Stimulated activated CD4-positive, alpha-beta T cell treated with anti-CD3 and anti-CD28 coated beads, Interleukin-1b, Interleukin-23, amount 100 ng/mL, for 1 hour (primary cell): ENCODE measurements at places on chromosomes 6 and 20.

DNA sequence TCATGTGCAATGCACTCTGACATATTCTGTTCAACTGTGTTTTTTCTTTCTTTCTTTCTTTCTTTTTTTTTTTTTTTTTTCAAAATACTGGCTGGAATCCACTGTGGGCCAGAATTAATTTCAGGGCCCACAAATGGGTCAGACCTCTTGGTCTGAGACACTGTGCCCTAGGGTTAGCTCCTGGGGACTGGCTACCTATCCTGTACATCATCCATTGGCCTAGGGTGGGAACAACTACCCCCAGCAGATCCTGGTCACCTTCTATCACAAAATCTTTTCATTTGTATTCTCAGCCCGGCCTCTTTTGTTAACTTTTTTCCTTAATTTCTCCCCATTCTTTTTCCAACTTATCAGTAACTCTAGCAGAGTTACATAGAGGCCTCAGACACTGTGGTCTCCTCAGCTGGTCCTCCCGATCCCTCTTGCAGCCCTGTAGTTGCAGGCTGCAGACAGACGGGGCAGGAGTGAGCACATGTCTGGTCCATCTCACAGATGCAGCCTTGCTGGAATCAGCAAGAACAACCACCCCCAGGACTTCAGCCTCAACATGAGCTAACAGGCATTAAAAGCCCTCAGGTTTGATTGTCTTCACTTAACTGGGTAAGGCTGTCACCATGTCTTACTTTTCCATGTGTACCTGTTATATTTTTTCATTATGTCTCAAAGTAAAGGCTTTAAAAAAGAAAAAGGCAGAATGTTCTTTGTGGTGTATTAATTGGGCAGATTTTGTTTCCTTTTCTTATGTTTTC, 41.3 kb downstream of the TXLNB start:
- DNase-seq = no peak

- no peak for DNase-seq
These were observed 160.8 kb downstream of the PDE7B start for GRCh38 chr6:136012198-136012887.

DNA sequence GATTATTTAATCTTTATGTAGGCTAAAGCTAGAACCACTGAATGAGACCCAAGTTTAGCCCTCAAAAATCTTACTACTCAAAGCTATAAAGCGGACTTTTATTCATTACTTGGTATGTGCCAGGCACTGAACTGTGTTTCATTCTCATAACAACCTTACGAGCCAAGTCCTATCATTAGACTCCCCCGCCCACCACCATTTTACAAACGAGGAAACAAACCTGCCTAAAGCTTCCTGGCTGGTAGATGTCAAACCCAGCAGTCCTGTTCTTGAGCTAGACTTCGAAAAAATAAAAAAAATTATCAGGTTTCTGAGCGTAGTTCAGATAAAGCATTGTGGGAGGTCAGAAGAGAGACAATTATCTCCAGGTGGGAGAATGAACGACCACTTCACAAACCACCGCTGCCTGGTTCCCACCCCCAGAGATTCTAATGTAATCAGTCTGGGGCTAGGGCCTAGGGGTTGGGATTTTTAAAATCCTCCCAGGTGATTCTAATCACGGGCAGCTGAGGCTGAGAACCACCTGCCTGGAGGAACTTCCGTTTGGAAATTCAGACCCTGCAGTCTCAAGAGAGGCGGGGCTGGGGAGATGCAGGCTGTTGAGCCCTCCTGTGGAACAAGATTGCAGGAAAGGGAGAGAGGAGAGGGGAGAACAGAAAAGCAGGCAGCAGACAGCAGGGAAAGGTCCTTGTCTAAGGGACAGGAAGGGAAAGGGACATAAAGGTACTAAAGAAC, 8.6 kb downstream of the ADTRP start:
- DNase-seq = no peak

DNA sequence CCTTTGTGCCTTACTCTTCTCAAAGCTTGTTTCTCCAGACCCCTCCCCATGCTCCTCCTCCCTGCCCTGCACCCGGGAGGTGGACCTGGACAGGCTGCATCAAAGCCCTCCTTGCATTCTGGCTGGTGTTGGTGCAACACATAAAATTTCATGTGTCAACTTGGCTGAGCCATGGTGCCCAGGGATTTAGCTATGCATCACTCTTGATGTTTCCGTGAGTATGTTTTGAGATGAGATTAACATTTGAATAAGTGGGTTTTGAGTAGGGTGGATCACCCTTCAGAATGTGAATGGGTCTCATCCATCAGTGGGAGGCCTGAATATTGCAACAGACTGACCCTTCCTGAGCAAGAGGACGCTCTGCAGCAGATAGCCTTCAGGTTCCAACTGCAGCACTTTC, 4.4 kb upstream of the OCSTAMP start:
- DNase-seq = no peak

DNA sequence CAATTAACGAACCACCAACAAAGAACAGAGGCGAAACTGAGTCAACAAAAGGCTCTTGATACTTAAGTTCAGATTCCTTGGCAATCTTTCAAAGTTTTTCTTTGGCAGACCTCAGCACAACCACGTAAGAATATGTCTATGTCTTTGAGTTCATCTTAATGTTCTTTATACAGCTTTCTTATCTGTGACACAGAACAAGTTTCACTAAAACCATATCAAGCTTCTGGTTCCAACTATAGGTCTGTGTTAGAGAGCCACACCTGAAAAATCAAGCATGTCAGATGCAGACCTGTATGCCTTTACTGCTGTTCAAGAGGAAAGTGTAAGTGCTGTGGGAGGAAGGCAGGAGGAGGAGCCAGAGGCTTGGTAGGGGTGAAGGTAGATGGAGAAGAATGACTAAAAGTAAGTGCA, 271.3 kb downstream of the KHDC1L start:
- no peak for DNase-seq

DNA sequence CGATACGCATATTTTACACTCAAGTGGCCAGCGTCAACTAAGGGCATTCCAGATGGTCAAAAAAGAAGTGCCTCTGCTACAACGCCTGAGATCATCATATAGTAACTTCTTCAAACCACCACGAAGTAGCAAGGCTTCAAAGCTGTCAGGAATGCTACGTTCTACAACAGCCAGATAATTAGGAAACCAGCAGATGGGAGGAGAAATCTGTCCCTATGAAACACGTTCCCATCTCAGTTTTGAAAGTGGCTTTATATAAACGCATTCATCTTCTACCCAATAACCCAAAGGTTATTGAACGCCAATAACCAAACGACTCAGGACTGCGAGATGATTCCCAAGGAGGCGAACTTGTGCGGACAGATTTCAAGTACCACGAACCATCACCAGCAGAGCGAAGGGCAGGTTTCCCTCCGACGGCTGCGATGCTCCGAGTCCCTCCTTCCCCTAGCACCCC, 1.2 kb downstream of the ABHD12 start:
- DNase-seq = no peak

GRCh38 chr20:36802326-36803222, 29.0 kb upstream of the DSN1 start:
- no peak for DNase-seq

DNA sequence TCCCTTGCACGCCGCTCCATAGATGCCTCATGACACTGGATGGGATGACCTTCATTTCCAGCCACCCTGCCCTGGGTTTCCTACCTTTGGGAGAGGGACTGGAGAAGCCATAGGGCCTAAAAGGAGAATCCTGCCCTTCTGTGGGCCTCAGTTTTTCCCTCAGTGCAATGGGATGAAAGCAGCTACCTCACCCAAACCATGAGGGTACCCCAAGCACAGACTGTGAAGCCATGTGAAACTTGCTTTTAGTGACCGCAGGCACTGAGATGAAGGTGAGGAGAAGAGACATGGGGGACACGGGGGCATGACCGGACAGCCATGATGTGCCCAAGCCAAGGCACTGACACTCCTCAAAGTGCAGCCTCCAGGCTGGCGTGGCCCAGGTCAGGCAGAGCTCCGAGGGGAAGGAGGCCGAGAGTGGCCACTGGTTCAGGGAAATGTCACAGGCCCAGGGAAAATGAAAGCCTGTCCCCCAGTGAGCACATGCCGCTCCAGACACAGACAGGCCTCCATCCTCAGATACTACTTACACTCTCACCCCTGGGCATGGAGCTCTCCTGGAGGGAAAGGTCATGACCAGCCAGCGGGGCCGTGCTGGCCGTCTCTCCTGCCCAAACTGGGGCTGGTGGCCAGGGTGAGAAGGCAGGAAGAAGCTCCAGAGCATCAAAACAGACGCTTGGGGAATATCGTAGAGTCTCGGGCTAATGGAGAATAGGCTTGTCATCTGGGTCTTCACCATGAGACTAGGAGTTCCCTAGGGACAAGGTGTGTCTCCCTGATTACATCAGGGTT, 116.2 kb downstream of the GRM4 start:
- no peak for DNase-seq

- DNase-seq = no peak
These were observed 127.1 kb downstream of the MYO6 start for GRCh38 chr6:75876152-75876551.

DNA sequence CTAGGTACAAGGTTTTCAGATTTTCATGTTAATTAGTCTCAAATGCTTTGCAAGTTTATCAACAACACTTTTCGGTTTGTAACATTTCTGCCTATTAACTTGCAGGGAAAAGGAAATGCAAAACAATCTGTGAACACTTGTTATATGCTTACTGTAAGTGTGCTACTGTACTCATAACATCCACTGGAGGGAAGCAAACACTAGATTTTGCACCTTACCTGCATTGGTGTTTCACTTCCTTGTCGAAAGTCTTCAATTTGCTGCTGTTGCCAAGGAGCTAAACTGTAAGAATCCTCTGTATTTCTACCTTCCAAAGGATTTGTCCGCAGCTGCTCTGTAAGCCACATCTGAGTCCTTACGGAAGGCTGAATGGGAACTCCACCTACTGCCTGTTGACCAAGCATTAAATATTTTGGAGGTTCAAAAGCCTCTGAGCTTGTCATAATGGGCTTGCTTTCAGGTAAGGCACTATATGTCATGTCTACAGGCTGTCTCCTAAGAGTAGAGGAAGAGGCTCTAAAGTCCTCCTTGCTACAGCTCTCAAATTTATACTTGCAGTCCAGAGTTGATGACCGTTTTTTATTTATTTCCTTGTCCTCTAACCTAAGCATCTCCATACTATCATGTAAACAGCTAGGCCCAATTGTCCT, 17.3 kb downstream of the PLN start:
- no peak for DNase-seq

DNA sequence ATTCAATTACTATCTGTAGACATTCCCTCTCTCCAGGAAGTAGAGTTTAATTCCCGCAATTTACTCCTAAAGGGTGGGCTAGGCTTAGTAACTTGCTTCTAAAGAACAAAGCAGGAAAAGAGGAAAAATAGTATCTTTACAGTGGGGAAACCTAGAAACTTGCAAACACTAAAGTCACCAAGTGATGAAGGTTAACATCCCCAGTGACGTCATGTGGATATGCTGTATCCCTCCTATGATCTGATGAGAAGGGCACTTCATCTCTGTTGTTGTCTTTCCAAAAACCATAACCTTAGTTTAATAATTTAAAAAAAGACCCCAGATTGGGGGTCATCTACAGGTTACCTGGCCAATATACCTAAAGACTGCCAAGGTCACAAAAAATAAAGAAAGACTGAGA, 17.3 kb downstream of the SLC22A16 start:
- DNase-seq = no peak

GRCh38 chr6:89553431-89553830, 85.1 kb downstream of the LYRM2 start:
- no peak for DNase-seq

DNA sequence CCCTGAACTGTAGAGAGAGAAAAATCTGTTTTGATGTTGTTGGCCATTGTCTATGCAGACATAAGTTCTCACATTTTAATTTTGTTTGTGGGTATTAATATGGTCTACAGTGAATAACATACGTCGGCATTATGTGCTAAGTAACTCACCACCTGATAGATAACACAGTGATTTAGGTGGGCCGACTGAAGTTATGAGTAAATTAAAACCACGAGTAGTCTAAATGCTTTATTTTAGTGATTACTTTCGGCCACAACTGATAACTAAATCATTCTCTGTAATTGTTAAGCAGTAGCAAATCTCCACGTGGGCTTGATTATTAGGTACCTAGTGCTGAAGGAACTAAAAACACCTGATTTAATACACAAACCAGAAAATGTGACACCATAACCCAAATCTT, 1.1 kb downstream of the DOP1A start:
- DNase-seq = no peak

DNA sequence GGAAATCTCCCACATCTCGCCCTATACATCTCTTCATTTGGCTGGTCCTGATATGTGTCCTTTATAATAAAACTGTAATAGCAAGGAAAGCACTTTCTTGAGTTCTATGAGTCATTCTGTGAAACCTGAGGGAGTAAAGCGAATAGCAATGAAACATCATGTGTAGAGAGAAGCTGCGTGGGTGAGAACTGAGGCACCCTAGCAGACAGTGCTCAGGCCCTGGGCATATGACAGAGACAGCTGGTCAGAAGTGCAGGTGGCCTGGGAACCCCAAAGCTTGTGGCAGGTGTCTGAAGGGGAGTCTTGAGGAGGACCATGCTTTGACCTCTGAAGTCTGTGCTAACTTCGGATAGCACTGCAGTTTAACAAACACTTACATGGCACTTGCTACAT, 1.3 kb upstream of the BLOC1S5 start:
- DNase-seq = no peak

GRCh38 chr6:39243809-39244208, 14.5 kb upstream of the KCNK5 start:
- no peak for DNase-seq

- no peak for DNase-seq
These were observed 426.8 kb upstream of the SOX4 start for GRCh38 chr6:21166754-21167153.

GRCh38 chr20:62314339-62314638, 11.5 kb downstream of the ADRM1 start:
- no peak for DNase-seq

DNA sequence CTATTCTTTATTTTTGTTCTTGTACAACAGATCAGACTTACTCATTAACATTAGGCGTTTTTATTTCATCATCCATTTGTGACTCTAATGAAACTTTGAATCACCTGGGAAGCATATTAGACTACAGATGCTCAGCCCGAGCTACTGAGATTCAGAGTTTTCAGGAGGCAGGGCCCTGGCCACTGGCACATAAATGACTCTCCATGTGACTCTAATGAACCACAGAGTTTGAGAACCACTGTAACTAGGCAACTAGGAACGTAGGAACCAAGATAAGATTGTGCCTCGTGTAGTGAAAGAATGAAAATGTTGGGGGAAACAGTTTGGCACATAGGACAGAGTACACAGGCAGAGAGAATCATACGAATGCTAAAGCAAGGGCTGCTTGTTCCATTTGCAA, 405.9 kb upstream of the BTBD3 start:
- DNase-seq = no peak

GRCh38 chr6:129749749-129750120, 39.8 kb upstream of the ARHGAP18 start:
- no peak for DNase-seq

- DNase-seq = no peak
These were observed 79.9 kb downstream of the L3MBTL3 start for GRCh38 chr6:130098317-130098716.

- DNase-seq = no peak
These were observed 61.2 kb downstream of the C6orf52 start for GRCh38 chr6:10633216-10633615.

GRCh38 chr6:44062771-44063560, 64.3 kb downstream of the MRPL14 start:
- no peak for DNase-seq
